ENCODE measurements at places on chromosomes 5 and 9. TPM values are rescaled to one million over a fixed set of nuclear protein-coding genes. Genes with fewer than 3 reads are reported as not detected.

GRCh38 chr9:113548221-113549041, 84.9 kb downstream of the RGS3 start:
- DNase-seq = peak; percentile 32

DNA sequence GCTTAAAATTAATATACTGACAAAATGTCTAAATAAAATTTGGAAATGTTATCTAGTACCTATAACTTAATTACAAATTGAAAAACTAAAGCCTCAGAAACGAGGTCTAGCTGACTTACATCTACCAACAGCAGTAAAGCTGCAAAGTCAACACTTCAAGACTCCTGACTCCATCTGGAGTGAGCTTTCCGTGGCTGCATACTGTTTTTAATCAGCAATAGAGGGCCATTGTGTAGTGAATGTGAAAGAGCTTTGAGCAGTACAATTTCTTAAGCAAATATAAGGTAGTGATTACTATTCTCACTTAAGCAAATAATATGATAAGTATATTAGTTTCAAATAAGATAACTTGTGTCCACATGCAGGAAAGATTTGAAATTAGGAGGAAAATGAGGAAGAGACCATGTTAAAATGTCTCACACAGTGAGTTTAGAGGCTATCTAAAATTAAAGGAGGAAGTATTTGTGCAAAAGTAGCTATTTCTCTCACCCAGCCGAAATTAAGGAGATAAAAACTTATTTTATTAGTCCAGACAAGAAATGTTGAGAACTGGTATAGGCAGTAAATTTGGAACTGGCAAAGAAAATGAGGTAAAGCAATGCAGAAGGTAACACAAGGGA, 6.4 kb downstream of the SPINK6 start:
- peak; percentile 17 for DNase-seq

DNA sequence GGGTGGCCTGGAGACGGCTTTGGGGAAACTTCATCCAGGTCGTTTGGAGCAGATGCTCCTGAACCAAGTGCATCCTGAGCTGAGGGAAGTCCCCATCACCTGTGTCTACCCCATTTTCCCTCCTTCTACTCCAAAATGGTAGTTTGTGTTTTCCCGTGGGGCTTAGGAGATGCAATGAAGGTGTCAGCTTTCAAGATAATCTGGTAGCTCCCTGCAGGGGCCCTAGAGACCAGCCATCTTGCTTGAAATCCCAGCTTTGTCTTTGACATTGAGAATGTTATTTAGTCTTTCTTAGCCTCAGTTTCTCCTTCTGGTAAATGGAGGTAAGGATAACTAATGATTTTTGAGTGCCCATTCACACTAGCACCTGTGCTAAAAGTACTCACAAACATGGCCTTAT, 77.4 kb downstream of the WWC1 start:
- DNase-seq = no peak

- no peak for DNase-seq
These were observed 28.8 kb downstream of the EPB41L4A start for GRCh38 chr5:112390327-112390726.

- peak; percentile 41 for DNase-seq
These were observed 545 bp downstream of the CDKN2B-AS1 start for GRCh38 chr9:21995006-21995665.

- DNase-seq = no peak
These were observed 69.6 kb downstream of the SLC28A3 start for GRCh38 chr9:84270847-84271530.

- no peak for DNase-seq
These were observed 12.4 kb downstream of the SPOCK1 start for GRCh38 chr5:137486707-137487106.

DNA sequence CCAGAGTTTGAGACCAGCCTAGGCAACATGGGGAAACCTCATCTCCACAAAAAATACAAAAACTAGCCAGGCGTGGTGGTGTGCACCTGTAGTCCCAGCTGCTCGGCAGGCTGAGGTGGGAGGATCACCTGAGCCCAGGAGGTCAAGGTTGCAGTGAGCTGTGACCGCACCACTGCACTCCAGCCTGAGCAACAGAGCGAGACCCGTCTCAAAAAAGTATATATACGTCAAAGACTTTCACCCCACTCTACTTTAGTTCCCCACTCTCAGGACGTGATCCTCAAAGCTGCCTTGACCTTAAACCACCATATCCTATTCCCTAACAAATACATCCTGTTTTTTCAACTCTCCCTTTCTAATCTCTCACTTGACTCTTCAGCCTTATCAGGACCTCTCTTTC, 41.0 kb downstream of the PCDHGC5 start:
- DNase-seq = no peak

- no peak for DNase-seq
These were observed 9.6 kb downstream of the DAB2 start for GRCh38 chr5:39415201-39415600.

DNA sequence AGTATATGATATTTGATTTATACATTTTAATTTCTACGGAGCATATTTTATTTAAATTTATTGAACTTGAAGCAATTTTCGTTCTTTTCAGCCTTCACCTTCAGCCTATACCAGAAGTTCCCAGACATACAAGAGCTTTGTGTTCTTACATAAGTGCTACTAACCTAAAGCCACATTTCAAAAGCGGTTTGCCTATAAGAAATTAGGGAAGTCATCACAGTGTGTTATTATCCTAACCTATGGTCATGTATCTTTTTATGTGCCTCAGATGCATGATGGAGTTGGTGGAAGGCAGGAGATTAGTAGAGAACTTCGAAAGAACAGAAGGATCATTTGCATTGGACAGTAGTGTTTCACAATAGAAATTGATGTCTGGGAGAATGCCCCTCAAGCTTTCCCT, 3.1 kb downstream of the KIF2A start:
- DNase-seq = no peak

- no peak for DNase-seq
These were observed 4.1 kb upstream of the KCNMB1 start for GRCh38 chr5:170393235-170393634.

VAV2 gene
- polyA plus RNA-seq = 48.4 TPM

LRRC70 gene
- 4.2 TPM for polyA plus RNA-seq

All from large intestine (tissue), 12 donors.